ENCODE measurements at places on chromosomes 1 and 21.

DNA sequence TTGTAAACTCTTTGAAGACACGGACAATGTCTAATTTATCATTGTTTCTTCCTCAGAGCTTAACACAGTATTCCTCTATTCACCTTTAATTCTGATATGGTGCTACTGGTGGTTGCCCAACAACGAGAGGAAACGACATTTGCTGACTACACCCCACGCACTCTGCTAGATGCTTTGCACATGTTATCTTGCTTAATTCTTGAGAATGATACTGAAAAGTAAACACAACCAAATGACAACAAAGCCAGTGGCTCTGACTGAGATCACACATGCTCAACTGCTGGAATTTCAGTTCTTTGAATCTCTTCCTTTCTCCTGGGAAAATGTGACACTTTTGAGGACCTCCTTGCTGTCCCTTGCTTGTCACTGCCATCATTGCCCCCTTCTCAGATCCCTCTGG is 37.2 kb upstream of the DDAH1 start:
- DNase-seq, result peak; percentile 62

DNA sequence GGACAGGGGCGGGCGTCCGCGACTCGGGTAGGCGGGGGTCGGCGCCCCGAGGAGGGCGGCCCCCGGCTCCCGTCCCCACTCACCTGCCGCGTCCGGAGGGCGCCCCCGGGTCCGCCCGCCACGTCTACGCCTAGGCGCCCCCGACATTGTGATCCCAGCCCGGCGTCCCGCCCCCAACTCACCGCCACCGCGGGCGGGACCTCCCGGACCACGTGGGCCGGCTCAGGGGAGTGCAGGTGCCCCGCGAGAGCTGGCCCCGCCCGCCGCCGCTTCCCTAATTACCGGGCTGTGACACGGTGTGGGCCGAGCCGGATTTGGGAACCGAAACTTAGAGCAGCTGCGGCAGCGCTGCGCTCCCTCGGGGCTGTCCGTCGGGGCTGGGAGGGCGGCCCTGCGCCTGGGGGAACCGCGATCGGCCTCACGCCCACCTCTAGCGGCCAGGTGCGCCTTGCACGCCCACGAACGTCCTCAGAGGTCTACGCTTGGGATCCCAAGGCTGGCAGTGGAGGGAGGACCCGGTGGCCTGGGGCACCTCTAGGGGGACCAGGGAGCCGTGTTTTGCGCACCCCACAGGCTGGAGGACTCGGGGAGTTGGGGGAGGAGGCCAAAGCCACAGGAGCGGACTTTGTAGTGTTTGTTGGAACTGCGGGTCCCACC is 521 bp upstream of the NADK start:
- DNase-seq, result no peak

- DNase-seq, result no peak
Observed at GRCh38 chr1:191134796-191135195, 657.1 kb upstream of the BRINP3 start.

DNA sequence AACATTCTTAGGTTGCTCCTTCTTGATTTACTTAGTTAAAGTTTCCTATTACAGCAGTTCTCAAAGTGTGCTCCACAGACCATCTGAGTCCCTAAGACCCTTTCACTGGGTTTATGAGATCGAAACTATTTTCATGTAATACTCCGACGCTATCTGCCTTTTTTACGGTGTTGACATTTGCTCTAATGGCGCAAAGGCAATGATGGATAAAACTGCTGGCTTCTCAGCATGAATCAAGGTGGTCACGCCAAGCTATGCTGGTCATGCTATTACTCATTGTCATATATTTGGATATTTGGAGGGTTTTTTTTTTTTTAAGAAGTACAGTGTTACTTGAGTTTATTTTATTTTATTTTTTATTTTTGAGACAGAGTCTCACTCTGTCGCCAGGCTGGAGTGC is 235.1 kb downstream of the KIF26B start:
- DNase-seq, result no peak

DNA sequence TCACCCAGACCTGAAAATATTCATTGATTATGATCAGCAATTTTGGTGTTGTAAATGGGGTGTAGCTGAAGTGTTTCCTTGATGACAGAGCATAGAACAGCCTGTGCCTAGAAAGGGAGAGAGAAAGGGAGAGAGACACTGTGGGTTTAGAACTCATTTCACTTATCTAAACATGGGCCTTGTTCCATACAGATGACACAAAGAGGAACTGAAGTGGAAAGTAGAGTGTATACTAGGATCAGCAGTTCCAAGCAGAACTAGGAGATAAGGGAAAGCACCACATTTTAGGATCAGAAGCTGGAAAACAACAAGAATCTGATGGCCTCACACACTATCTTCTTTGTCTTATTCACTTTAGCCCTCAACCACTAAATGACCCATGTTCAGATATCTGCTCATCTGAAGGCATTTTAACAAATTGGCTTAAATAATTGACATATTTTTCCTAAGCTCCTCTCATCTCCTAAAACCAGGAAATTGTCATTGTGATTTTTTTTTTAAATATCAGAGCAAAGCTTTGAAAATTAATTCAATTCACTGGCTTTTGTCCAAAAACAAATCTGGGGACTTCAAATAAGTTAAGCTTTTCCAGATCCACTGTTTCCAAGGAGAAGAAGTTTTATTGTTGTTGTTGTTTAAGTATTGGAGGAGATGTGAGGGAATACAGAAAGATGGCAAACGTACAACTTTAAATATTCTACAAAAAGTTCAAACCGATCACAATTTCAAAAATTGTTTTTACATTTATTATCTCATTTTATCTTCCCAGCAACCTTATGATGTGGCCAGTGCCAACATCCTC is 103.8 kb downstream of the LYPLAL1 start:
- DNase-seq, result no peak

GRCh38 chr1:193433599-193433998 is 247.2 kb upstream of the B3GALT2 start:
- DNase-seq, result no peak

GRCh38 chr1:235261243-235261642 is 66.7 kb downstream of the ARID4B start:
- no peak for DNase-seq

DNA sequence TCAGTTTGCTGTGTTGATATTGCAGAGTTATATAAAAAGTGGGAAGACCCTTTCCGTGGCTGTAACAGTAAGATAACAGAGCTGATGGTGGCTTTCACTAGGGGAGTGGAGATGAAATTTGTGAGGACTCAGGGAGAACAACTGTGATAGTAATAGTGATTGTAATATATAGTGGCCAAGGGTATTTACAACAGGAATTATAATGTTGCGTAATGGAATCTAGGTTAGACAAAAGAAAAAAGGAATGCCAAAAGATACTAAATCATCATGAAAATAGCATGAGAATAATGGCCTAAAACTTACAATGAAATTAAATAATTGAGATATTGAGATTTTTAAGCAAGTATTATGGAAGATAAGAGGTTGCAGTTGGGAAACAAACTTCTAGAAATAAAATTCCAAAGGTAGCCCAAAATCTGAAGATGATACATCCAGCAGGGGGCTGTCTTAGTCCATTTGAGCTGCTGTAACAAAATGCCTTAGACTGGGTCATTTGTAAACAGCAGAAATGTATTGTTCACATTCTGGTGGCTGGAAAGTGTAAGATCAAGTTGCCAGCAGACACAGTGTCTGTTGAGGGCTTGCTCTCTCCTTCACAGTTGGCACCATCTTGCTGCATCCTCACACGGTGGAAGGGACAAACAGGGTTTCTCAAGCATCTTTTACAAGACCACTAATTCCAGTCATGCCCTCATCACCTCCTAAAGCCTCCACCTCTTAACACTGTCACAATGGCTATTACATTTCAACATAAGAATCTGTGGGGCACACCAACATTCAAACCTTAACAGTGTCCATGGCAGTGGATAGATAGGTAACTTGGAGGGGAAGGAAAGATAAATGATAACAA is 711.2 kb downstream of the MRPL39 start:
- DNase-seq, result peak; percentile 7

DNA sequence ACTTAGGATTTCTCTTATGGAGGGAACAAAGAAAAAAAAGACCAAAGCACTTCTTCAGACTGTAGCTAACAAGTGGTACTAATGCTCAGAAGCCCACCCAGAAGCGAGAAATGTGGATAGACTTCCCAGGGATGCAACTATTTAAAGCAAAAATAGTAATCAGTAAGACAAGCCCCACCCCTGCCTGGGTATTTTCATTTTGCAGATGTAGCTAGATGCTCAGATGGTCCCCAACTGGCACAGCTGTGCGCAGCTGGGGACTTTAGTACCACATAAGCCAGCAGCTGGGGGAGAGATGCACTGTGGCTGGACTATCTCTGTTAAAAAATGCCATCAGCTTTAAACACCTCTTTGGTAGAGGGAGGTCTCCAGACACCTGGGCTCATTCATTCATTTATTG is 77.8 kb upstream of the SPAG17 start:
- DNase-seq, result no peak

- no peak for DNase-seq
Observed at GRCh38 chr1:28933277-28933676, 18.9 kb downstream of the EPB41 start.

- DNase-seq, result peak; percentile 69
Observed at GRCh38 chr1:93874025-93874651, 4.9 kb downstream of the DNTTIP2 start.

- DNase-seq, result no peak
Observed at GRCh38 chr1:116764466-116764898, 10.3 kb downstream of the CD2 start.

GRCh38 chr1:85274969-85275453 is 1.4 kb downstream of the BCL10 start:
- DNase-seq, result peak; percentile 85

- DNase-seq, result peak; percentile 5
Observed at GRCh38 chr1:50369830-50370229, 53.4 kb downstream of the DMRTA2 start.

GRCh38 chr1:109041621-109042468 is at the start of gene WDR47:
Gene WDR47 (minus strand): TSS chr1:109042102. CDS start chr1:109023512, 18,590 bp downstream.
- DNase-seq, result peak; percentile 94

GRCh38 chr1:47643306-47644211 is 205.7 kb downstream of the FOXD2 start:
- DNase-seq, result no peak

- no peak for DNase-seq
Observed at GRCh38 chr1:60921175-60921574, 161.2 kb upstream of the NFIA start.

GRCh38 chr1:101288491-101288944 is 51.7 kb downstream of the S1PR1 start:
- DNase-seq, result peak; percentile 91

DNA sequence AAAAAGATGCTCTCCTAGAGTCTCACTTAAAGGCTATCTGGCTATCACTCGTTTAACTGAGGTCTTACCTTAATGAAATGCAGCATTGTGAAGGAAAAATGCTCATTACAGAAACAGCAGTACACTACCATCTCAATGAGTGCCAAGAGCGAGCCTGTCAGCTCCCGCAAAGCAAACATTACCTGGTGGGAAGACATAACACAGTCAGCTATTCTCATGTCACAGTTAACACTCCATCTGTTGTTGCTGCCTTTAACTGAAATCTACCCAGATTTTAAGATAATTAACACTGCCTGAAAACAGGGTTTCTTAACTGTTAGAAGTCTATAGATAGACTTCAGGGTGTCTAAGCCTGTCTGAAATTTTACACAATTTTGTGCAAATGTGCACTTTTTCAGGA is 39.1 kb downstream of the PCSK9 start:
- no peak for DNase-seq

- no peak for DNase-seq
Observed at GRCh38 chr1:5818755-5819154, 173.5 kb downstream of the NPHP4 start.

DNA sequence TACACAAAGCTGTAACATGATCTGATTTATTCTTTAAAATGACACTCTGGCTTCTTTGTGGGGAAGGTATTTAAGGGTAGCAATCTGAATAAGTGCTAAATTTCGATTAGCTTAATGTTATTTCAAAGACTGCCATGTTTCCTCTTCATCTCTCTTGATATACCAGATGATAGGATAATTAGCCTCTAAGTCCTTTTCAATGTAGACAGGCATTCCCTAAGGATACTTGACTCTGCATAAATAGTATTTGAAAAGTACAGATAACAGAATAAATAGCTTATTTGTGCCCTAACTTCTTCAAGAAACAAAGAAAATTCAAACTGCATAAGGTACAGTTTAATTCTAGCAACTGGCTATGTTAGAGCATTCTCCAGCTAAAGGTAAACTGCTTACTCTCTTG is 46.2 kb downstream of the ARHGAP29 start:
- DNase-seq, result no peak

GRCh38 chr21:40015818-40016217 is 148.6 kb downstream of the PCP4 start:
- DNase-seq, result no peak

- no peak for DNase-seq
Observed at GRCh38 chr1:155651861-155652661, 36.5 kb downstream of the YY1AP1 start.

GRCh38 chr1:72066431-72066830 is 215.9 kb downstream of the NEGR1 start:
- peak; percentile 0 for DNase-seq

GRCh38 chr1:247204177-247204647 is 32.4 kb upstream of the ZNF124 start:
- DNase-seq, result no peak

DNA sequence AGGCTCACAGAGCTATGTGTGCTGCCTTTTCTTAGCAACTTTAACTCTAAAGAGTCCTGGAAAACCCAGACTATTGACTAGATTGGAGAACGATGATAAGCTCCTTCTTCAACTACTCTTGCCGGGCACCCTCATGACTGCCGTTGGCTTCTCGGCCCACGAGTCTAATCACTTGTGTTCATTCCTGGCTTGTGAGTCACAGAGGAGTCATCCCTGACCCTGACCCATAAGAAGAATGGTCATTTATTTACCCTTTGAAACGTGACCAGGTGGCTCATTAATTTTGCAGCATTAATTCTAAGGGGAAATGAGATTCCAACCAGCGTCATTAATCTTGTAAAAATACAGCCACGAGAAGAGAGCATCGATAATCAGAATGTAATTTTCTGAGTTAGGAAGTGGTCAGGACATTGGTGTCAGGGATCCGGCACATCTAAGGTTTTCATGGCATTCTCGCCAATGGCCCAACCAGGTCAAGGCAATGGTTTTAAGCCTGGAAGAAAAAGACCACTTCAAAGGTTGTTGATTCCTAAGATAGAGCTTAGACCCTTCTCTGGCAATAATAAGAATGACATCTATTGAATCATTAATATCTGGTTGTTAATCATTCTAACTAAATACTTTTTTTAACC is 183.6 kb upstream of the RUNX1 start:
- DNase-seq, result peak; percentile 88

- DNase-seq, result no peak
Observed at GRCh38 chr21:16199539-16199938, 469.8 kb downstream of the USP25 start.

- DNase-seq, result peak; percentile 7
Observed at GRCh38 chr1:205782627-205783432, 7.5 kb upstream of the RAB29 start.

- DNase-seq, result no peak
Observed at GRCh38 chr1:156211243-156211642, 1.6 kb upstream of the PMF1 start.

GRCh38 chr21:37341254-37341960 is 25.2 kb upstream of the DYRK1A start:
- DNase-seq, result peak; percentile 18

Data from fibroblast of mammary gland (primary cell).